ENCODE measurements at places on chromosomes 6 and 20.

- no peak for DNase-seq
Measured at GRCh38 chr6:136873748-136874147, 48.4 kb upstream of the SLC35D3 start.

GRCh38 chr6:126113261-126113660, 126.9 kb downstream of the TRMT11 start:
- no peak for DNase-seq

DNA sequence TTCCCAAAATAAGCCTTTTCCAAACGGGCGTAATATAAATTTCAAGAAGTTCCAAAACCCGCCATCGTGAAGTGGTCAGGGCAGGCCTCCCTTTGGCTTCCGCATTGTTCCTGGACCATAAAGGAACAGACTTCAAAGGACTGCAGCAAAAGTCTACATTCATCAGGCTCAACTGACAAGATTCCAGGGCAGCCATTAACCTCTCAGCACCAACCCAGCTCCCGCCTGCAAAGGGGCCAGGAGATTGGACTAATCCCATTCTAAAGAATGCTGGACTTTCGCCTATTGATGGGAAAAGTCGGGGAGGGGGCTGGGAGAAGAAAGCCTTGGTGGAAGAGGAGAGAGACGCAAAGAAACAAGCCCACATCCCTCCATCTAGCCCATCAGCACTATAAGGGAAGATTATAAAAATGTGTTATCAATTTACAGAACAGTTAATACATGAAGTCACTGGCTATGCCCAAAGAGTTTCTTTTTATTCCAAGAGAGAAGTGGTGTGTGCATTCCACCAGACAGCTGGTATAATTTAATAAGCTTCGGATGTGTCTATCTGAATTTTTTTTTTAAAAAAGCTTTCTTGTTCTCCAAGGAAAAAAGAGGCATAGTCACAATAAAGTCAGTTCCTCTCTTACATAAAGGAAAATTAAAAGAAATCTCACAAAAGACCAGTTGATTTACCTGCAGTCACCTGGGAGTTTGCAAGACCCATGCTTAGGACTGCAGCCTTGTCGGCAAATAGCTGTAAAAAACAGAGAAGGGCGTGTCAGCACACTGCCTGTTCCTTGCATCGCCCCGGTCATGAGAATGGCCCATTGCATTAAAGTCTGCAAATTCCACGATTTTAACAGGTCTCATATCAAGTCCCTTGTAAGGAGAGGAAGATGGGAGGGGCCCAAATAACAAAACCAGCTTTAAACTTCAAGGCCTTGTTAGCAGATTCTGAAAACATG, 17.8 kb downstream of the JAG1 start:
- no peak for DNase-seq

- DNase-seq, result no peak
Measured at GRCh38 chr6:156080371-156080770, 624.7 kb upstream of the NOX3 start.

DNA sequence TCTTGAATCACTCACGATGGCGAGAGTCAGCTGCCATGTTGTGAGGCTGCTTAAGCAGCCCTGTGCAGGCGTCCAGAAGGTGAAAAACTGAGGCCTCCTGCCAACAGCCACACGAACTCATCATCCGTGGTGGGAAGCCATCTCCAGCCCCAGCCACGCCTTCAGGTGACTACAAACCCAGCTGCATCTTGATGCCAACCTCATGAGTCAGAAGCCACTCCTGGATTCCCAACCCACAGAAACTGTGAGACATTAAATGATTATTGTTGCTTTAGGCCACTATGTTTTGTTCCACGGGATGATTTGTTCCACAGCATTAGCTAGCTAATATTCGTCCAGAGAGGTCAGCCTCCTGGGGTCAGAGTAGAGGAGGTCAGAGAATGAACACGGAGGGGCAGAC, 80.5 kb downstream of the SNX5 start:
- DNase-seq, result no peak

DNA sequence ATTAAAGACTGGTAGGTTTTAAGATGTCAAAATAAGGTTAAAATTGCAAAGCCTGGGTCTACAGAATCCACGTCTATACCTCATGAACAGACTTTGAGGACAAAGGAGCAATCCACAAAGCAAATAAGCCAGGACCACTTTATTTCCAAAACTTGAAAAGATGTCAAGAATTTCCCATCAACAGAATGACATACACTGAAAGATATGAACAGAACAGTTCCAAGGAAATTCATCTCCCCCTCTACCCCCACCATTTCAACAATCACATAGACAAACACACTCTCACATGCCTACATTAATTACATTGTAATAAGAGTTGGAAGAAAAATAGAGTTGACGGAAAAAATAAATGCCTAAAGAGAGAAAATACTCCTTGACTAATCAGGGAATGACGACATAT, 45.2 kb upstream of the NHSL1 start:
- DNase-seq, result no peak

- no peak for DNase-seq
Measured at GRCh38 chr6:44176130-44176761, 17.6 kb downstream of the CAPN11 start.

DNA sequence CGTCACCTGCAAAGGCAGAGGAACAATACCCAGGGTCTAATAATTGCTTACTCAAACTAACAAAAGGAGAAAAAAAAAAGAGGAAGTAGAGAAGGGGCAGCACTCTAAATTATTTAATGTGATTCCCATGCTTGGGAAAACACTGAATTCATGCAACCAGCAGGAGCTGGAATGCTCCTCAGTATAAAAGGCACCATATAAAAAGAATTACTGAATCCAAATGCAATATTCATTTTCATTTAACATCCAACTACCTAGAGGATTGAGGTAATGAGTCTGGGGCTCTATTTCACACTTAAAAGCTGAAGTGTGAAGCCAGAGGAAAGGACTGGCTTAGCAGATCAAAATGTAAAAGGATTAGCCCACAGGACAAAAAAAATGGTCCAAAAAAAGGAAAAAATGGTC, 8.7 kb downstream of the B4GALT5 start:
- no peak for DNase-seq

DNA sequence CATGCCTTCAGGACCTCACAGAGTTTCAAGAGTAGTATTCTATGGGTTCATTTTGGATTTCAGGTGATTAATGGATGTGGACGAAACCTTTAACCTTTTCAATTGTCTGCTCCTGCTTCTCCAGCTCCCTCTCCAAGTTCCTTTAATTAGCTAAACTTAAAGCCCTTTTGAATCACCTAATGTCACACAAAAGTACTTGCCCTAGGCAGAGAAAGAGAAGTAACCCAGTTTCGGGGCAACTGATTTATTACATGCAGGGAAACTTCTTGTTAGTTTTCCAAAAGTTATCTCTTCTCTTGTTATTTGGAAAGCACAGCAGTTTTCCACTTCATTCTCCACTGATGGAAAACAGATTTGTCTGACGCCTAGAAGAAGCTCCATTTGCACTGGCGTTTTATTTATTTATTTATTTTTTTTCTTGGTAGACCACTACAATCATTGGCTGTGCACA, 407.7 kb upstream of the JARID2 start:
- DNase-seq, result no peak

- no peak for DNase-seq
Measured at GRCh38 chr20:20664795-20665589, 47.5 kb downstream of the RALGAPA2 start.

GRCh38 chr6:142802124-142802523, 142.9 kb downstream of the HIVEP2 start:
- DNase-seq, result no peak

DNA sequence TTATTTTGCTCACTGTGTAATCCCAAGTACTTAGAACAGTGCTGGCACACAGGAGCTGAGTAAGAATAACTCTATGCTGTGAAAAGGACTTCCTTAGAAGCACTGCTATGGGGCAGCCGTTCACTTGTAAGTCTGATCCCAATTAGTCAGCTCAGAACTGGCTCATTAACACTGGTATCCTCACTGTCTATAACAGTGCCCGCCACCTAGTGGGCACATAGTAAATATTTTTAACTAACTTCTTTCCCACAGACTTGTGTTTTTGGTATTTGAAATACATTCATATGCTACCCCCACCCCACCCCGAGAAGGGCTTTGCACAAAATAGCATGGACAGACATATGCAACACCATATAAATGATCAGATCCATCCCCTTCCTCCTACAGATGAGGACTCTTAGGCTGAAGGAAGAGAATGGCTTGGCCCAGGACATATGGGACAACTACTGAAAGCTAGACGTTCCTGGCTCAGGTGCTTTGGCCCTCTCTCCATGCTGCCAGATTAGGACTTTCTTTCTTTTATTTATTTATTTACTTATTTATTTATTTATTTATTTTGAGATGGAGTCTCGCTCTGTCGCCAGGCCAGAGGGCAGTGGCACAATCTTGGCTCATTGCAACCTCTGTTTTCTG, 47.1 kb downstream of the DST start:
- DNase-seq, result no peak

- DNase-seq, result peak; percentile 81
Measured at GRCh38 chr6:3751730-3752530, 417 bp upstream of the PXDC1 start.

- DNase-seq, result no peak
Measured at GRCh38 chr6:132483779-132484679, 28.9 kb downstream of the STX7 start.

DNA sequence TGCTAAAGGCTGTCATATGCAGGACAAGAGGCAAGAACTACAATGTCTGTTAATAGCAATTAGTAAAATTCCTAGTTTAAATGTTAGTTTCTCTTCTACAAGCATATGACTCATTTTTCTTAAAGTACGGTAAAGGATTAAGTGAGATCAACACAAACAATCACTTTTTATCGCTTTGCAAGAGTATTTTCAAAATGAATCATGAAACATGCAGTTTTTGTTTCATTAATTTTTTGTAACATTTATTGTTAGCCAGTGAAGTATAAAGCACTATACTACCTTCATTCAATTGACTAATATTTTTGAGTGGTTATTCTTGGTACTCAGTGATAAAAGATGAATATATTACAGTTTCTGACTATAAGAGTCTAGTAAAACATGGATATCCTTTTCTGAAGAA, 138.6 kb downstream of the AHI1 start:
- no peak for DNase-seq

GRCh38 chr6:7085911-7086310, 21.9 kb upstream of the RREB1 start:
- DNase-seq, result no peak

GRCh38 chr6:140441256-140441655, 1066.8 kb upstream of the CITED2 start:
- no peak for DNase-seq

DNA sequence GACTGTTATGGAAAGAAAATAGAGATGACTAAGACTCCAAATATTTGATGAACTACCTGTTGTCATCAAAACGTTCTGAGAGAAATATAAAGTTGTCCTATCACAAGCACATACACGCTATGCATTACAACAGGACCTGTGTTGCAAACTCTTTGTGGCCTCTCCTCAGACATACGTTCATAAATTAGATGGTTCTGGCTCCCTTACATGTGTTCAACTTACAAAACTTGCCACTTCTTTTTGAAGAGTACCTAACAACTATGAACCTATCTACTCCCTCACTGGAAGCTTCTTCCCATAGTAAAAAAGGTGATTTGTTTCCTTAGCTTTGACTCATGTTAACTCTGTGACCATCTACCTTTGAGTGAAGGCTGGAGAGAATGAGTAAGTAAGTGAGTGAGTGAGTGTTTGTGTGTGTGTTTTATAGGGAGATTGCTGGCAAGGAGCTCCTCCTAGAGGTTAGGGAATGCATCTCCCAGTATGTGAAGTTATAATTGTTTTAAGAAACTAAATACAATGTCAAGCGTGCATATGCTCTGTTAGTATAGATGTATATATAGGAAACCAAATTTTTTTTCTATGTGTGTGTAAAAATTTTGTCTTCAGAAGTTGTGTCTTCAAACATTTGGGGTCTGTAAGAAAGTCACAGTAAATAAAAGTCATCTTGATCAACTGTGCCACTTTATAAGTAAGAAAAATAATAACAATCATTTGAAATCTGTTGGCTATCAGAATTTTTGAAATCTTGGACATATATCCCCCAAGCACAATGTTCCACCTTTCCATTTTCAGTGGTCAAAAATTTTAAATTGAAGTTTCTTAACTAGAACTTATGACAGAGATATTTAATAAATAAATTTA, 1211.1 kb upstream of the GJE1 start:
- no peak for DNase-seq
